ENCODE measurements at places on chromosomes 3 and 15.

- DNase-seq = peak; percentile 56
Observed at GRCh38 chr3:58049143-58049785, 41.0 kb downstream of the FLNB start.

DNA sequence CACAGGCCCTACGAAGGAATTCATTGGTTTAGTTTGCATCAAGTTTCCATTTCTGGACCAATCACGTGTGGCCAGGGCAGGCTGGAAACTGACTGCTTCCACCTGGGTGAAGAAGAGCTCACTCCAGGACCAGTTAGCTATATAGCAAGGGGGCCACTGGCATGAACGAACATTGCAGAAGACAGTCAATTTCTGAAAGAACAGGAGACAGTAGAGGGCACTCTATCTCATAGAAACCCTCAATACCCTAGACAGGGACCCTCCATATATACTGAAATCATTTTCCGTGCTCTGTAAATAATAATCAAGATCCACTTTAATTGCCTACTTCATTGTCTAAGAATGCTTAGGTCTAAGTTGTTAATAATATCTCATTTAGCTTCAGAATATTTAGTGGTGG, 215.6 kb downstream of the CADPS start:
- DNase-seq = peak; percentile 1

DNA sequence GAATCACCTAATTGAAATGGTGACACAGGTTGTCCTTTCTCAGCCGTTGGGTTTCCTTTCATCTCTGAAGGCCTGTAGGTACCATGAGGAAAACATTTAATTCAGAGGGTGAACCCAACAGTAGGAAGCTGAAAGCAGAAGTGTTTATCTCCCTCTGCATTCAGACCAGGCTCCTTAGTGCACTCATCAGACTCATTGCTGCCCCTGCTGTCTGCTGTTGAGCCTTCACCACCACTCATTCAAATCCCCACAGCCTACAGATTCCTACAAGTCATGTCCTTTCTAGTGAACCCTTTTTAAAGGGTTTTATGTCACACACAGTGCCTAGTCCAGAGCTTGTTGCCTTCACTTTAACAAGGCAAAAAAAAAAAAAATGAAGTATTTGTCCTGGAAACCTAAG, 13.4 kb downstream of the WDR48 start:
- peak; percentile 2 for DNase-seq

- DNase-seq = no peak
Observed at GRCh38 chr15:68396068-68396467, 35.9 kb downstream of the ITGA11 start.

DNA sequence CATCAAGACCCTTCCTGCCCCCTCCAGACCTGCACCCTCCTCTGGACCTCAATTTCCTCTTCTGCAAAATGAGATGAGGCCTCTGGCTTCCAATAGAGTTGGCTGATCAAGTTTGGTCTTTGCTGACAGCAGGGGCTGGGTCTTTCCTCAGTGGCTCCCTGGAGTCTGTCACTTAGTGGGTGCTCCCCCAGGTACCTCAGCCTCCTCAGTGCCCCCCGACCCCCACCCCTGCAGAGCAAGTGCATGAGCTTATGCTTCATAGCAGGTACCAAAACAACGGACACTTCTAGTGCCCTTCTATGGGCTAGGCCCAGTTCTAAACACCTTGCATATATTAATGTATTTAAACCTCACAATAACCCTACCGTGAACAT, 6.9 kb upstream of the PLXND1 start:
- DNase-seq = no peak

DNA sequence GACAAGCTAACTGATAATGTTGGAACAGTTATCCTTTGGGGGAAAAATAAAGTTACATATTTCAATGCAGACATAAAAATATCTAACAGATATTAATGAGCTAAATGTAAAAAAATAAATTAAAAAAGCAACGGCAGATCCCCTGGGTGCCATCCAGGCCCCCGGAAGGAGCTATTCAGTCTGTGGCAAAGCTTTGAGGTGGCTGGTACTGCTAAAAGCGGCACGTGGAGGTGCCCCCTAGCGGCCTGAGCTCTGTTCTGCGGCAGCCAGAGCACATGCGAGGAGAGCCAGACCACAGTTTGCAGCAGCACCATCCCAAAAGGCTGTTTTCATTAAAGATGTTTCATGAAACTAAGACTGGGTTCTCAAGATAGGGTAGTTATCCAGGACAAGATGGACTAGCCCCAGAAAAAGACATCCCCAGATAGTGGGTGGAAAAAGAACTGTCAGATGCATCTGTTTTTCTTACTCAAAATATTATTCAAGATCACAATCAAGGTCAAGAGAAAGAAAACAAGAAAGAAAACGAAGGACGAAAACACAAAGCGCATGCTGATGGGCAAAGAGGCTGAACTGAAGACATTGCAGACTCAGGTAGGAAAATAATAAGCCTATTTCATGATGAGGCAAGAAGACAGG, 18.7 kb downstream of the AP3S2 start:
- peak; percentile 80 for DNase-seq

All from A673 (cell line).